ENCODE measurements at places on chromosomes 1 and 21.

DNA sequence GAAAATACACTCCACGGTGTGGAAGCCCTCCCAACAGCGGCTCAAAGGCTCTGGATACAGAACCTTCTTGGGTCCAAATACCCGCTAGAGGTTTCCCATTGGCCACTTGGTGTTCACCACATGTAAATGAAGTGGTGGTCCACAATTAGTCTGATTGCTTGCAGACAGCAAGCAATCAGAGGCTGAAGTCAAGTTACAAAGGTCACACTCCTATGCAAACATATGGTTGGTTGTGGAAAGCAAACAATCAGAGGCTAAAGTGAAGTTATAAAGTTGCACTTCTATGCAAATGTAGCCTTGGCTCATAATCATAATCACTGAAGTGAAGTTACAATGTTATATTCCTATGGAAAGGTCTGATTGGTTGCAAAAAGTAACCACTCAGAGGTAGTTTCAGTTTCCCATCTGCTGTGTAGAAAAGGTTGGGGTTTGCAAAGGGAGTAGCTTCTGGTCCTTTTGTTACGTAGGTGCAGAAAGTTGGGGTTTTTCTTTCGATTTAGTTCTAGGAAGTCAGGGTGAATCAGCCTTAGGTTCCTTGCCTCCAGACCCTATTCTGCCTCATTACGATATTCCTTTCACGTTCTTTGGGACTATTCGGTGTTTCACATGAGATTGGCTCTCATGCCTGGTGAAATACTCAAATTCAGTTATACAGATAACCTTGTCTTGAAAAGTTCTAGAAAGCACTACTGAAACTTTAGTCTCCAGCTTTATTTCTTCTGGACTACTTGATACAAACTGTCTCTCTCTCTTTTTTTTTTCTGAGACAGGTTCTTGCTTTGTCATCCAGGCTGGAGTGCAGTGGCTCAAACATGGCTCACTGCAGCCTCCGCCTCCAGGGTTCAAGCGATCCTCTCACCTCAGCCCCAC lies 36.7 kb upstream of the MTF2 start:
- no peak for DNase-seq

GRCh38 chr1:209305221-209305954 lies 278.1 kb upstream of the CAMK1G start:
- no peak for DNase-seq

DNA sequence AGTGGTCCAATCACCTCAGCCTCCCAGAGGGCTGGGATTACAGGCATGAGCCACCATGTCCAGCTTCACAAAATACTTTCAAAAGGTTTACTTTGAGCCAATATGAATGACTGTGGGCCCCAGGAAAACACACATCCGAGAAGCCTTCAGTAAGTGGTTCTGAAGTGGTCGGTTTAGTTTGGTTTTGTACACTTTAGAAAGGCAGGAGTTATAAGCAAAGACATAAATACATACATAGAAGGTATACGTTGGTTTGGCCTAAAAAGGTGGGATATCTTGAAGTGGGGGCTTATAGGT lies 3.2 kb upstream of the MIB2 start:
- no peak for DNase-seq

DNA sequence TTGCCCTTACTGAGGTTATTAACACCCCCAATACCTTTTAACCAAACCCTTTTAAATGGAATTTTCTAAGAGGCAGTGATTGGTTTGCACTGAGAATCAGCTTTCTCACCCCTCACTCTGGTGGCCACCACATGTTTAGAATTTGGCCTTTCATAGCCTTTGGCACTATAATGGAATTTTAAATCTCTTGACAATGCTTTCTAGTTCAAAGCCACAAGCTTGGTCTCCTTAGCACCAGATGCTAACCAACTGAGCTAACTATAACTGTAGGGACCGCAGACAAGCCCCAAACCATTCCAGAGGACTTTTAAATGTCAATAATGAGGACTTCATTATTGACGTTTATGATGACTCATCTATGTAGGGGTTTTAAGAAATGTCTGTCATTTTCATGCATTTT lies 238.7 kb upstream of the SNX7 start:
- no peak for DNase-seq

DNA sequence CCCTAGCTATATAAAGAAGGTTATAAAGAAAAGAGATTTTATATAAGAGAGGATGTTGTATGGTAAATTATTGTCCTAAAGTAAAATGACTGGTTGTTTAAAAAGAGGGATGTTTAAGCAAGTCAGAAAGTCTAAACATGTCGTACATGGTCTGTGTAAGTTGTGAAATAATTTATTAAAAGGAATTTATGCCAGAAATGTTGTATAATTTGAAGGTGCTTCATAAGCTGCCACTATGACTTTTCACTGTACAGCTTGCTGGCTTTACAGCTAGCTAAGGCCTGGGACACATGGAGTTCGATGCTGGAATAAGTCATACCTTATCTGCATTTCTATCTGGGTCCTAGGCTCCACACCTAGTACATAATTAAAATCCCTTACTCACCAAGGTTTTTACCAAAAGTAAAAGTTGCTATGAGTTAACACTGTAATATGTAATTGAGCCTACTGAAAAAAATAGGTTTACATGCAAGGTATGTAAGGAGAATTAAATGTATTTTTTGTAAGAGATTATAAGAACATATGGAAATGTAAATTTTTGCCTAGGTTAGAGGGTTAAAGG lies 59.0 kb upstream of the EDEM3 start:
- DNase-seq: no peak

Data from gastrocnemius medialis (tissue), 4 donors.